ENCODE measurements at places on chromosomes 6 and 20. TPM values are rescaled to one million over a fixed set of nuclear protein-coding genes. Genes with fewer than 3 reads are reported as not detected.

DNA sequence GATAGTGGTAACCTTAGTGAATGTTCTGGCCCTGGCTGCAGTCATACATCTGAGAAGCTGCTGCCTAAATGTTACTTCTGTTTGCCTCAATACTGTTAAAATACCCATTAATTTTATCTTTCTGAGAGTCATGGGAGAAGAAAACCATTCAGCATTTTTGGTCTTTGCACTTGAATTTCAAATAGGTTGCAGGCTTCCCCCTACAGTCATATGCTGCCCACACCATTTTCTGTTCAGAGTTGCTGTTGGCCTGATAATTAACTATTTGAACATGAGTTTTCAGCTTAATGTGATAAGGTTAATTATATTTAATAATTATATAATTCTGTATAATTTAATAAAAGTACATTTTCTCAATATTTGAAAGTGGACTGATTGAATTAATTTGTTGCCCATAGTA, 325.5 kb upstream of the KCNQ5 start:
- ATAC-seq, result no peak

DNA sequence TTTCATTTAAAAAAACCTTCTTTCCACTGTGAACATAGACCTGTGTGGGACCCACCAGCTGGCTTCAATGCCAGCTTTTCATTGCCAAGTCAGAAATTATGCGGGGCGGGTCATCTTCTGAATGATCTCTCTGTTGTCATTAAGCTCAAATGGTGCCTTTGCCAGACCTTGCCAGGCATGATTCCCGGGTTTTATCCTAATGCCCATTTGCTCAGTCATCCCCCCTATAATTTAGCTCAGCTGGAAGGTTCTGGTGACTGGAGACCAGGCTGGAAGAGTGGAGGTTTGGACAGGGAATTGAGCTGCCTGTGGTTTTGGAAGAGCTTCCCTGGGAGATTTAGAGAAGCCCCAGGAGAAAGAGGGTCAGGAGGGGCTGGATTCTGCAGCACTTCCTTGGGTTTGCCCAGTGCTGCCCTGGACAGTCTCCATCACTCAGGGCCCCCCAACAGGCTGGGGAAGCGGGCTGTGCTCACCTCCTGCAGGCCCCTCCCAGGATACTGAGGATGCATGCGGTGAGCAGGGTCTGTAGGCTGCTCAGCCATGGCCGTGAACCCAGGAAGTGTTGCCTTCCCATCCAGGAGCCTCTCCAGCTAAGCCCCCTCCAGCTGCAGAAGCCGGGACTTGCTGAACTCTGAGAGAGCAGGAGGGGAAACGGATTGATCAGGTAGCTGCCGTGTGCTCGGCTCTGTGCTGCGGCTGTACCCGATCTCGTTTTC, 273.0 kb downstream of the CDH4 start:
- ATAC-seq, result no peak

Gene FNDC11
- 0.28 TPM for total RNA-seq

GRCh38 chr6:36851626-36852025, 12.4 kb upstream of the CPNE5 start:
- ATAC-seq, result no peak

DNA sequence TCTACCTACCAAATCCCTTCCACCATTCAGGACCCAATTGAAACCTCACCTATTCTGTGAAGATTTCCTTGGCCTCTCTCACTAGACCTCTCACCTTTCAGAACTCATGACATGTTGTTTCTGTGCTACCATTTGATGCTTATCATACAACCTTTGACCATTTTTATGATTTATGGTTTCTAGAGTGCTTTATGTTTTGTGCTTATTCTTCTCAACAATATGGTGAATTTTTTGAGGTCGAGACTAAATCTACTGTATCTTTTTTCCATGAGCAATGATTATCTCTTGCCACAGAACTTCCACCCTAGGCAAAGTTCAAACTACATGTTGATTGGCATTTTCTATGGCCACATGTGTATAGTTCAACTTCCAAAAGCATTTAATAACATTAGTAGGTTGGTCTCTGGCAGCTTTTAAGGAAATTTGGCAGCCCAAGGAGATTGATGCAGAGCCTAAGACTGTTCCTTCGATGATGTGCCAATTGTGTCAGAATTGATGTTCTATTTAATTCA, 84.9 kb downstream of the OLIG3 start:
- no peak for ATAC-seq

- ATAC-seq, result no peak
Measured at GRCh38 chr6:9412951-9413559, 977.7 kb upstream of the SLC35B3 start.

DNA sequence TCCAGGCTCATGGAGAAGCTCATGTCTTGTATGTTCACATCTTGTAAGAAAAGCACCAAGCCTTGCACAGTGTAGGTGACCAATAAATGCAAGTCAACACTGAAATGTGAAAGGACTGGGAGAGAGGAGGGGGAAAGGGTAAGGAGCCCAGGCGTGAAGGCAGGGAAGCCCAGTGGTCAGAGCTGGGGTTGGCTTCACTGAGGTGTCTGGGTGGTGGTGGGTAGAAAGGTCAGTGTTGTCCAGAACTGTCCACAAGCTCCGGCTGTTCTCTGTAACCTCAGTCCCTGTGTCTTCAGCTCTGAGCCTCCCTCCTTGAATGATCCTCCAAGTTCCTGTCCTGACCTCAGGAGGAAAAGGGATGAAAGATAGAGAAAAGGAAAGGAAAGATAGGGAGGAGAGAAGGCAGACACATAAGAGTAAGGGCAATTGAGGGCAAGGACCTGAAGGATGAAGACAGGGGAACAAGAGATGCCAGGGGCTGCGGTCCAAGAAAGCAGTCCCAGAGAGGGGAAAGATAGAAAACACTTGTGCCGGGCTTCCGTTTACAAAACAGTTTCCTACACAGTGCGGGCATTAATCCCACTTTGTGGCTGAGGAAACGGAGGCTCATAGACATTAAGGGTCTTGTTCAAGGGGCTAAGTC, 2.4 kb upstream of the TNXB start:
- ATAC-seq, result no peak

DNA sequence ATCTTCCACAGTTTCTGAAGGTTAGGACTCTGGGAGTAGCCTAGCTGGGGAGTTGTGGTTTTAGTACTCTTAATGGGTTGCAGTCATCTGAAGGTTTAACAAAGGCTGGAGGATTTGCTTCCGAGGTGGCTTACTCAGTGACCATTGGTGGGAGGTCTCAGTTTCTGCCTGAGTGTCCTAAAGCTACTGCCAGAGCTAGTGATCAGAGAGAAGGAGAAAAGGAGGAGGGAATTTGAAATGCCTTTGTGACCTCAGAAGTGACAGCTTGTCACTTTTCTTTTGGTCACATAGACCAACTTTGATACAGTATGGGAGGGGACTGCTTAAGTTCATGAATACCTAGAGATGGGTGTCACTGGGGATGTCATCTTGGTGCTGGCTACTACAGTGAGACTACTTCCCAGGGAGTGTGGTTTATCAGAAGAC, 41.3 kb downstream of the NCOA3 start:
- ATAC-seq, result peak; percentile 30

- ATAC-seq, result no peak
Measured at GRCh38 chr20:24164360-24164759, 175.8 kb upstream of the GGTLC1 start.

DNA sequence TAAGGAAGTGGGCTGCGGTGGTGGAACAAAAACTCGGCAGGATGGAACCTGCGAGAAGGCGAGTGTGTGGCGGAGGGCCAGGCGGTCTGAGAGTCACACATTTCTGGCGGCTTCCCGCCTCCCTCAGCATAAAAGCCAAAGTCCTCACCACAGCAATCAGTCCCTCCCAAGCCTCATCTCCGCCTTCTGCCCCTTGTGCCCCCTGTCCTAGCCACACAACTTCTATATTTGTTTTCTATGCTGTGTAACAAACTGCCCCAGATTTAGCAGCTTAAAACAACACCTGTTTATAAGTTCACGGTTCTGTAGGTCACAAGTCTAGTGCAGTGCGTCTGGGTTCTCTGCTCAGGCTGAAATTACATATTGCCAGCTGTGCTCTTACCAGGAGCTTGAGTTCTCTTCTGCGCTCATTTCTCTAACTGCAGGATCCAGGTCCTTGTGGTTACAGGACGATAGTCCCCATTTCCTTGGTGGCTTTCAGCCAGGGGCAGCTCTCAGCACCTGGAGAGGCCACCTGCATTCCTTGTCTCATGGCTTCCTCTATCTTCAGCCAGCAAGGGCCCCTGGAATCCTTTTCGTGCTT, 11.7 kb upstream of the SPO11 start:
- peak; percentile 19 for ATAC-seq

Gene FAM83D
- total RNA-seq, result 67.0 TPM
